AG04449 (cell line): ENCODE measurements at places on chromosomes 7 and 10.

DNA sequence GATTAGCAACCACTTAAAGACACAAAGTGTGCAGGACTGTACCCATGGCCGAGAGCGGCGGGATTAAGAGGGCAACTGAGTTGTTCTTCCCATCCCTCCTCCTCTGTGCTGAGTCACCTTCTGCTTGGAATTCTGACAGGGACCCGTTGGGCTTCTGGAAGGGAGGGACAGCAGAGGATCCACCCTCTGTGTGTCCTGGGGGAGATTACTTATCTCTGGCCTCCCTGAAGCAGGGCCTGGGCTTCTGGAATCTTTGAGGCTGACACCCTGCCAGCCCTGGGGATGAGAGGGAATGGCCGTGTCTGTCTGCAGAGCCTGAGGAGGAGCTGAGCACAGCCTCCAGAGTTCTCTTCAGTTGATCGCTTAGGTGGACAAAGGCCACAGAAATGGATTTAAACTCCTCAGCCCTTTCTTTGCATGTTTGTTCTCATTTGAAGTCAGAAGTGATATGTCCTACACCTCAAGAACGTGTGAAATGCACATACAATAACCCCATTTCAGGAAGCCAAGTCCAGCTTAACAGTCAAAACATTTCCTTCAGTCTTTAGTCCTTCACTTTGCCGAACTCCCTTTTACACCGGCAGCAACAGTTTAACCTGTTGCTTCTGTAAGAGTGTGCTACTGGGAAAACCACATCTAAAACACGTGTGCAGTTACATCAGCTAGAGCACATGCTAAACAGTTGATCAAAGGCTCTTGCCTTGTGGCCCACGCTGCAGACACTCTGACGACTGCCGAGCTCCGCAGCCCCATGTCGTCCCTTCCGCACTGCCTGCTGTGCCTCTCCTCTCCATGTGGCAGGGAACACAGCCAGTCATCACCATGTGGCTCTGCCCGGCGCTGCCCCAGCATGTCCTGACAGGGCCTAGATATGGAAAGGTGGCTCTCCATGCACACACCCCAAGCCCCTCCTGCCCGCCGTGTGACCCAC lies 55.7 kb downstream of the IKZF1 start:
- DNase-seq = no peak

DNA sequence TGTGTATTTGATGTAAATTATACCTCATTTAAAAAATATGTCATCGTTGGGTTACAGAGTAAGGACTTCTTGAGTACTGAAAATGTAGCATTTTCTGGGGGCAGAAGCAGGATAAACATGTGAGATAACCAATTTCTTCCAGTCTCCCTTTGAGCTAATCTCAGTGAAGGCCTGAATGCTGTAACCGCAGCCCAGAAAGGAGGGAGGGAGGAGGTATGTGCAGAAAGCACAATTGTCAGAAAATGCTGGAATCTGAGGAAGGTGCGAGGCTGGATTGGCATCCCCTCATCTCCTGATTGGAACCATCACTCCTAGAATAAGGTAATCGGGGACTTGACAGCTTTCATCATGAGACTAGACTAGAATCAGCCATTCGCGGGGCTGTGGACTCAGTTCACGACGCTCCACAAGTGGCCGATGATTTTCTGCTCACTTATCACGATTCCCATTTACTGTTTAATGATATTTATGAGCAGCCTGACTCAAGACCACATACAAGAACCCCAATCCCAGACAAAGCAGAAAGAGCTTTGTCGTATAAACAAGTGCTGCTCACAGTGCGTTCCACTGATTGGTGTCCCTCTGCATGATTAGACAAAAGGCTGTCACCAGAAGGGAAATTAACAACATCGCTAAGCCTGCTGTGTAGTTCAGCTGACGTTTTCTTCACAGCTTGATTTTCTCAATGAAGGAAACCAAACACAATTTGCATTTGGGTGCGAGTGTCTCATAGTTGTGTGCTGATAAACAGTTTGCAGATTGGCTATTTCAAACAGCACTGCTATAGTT lies 93.2 kb downstream of the SVIL start:
- no peak for DNase-seq

DNA sequence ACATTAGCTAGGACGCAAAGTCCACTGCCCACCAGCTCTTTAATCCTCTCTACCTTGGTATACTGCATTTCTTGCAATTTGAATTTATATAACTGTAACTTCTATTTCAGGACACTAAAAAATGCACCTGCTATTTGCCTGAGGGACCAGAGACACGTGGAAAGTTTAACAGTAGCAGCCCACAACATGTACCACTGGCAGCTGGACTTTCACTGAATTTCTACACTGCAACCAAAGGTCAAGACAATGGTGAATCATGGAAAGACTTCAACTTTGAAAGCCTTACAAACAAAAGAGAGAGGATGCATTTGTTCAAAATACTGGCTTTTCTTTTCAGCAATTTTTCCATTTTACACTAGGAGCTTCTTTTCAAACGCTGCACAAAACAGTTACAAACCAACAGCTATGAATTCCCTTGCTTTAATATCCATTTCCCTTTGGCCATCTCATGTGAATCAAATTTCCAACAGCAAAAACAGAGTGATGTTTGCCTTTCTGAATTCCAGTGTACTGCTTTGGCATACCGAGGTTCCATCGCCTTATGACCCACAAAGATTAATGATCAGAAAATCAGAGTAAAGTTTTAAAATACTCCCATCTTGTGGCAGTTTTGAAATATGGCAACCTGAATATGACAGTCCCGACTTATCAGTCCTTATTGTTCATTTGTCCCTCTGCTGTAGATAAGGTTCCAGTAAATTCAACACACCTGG lies 29.9 kb upstream of the HNRNPH3 start:
- DNase-seq = peak; percentile 28

DNA sequence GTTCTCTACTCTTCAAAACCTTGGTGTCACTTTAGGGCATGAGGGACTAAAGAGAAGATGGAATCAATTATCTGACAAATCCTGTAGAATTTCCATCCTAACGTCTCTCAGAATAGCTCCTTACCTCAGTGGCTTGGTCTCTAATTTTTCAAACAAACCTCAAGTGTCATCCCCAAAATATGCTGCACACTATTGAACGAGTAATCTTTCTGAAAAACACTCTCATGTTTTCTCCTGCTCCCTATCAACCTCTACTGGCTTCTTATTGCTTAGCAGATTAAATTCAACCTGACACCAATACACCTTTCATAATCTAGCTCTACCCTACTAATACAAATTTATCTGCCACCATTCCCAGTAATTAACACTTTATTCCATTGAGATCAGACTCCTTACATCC lies 8.5 kb downstream of the CNOT4 start:
- DNase-seq = no peak

- no peak for DNase-seq
These were observed 127.4 kb downstream of the GPR85 start for GRCh38 chr7:112959276-112959675.

- no peak for DNase-seq
These were observed 760.9 kb upstream of the IGFBP3 start for GRCh38 chr7:46681865-46682503.

DNA sequence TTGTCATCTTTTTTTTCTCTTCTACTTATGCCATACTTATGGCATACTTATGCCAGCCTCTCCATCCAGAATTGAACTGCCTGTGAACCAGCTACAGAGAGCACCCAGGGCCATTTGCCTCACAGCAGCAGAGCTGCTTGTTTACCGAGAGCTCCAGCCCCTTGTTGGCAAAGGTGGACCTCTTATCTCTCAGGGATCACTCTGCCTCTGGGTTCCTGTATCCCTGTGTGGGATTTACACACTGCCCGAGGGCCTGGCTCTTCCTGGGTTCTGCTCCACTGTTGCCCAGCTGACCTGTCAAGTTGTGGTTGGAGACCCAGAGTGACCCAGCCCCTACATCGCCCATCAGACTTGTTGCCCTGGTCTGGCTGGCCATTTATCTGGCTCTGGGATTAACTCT lies 22.3 kb downstream of the MRPS33 start:
- DNase-seq = no peak

DNA sequence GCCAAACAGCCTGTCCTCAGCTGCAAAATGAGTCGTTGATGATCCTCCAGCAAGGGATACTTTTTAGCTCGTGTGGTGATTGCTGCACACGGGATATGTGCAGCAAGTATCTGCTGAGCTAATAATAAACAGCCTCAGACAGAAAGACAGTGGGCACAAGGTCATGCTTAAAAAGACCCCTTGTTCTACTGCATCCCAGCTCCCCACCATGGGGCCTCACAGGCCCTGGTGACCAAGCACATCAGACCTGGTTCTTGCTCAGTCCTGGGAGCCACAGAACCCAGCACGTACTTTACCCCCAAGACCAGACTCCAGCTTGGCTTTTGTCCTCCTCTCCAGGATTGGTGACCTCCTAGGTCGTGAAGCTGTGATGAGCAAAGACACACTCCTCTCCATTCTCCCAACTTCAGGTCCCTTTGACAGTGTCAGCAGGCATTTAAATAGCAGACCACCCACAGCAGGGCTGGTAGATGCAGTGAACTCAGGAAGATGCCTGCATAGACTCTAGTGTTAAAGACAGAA lies 50.5 kb downstream of the EGFR start:
- DNase-seq = no peak

DNA sequence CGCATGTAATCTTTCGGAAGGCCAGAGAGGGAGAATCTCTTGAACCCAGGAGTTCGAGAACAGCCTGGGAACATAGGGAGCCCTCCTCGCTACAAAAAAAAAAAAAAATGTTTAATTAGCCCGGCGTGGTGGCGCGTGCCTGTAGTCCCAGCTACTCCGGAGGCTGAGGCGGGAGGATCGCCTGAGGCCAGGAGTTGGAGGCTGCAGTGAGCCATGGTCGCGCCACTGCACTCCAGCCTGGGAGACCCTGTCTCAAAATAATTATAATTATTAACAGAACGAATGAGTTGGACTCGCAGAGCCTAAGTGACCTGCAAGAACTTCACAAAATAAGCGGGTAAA lies 794 bp downstream of the PCGF6 start:
- no peak for DNase-seq

- DNase-seq = no peak
These were observed 382.6 kb upstream of the AKR1E2 start for GRCh38 chr10:4443419-4443818.
